ENCODE measurements at places on chromosomes 2 and 18.

GRCh38 chr2:172072303-172072702 lies 13.0 kb upstream of the DLX1 start:
- no peak for DNase-seq

GRCh38 chr2:174454566-174454965 lies 32.3 kb downstream of the GPR155 start:
- no peak for DNase-seq

DNA sequence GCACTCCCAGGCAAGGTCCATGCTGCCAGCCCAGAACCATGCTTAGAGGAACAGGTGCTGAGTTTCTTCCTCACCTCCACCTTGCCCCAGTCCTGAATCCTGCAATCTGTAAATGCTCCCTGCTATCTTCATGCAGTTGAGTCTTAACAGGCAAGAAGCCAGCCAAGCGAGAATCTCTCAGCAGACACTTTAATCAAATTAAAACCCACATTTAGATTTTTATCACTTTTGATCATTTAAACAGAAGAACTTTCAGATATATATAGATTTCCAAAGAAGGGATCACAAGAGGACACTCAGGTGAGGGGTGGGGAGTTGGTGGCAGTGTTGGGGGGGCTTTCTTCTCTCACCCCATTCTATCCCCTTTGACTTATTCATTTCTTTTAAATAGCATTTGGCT lies 25.9 kb upstream of the LBH start:
- DNase-seq, result no peak

DNA sequence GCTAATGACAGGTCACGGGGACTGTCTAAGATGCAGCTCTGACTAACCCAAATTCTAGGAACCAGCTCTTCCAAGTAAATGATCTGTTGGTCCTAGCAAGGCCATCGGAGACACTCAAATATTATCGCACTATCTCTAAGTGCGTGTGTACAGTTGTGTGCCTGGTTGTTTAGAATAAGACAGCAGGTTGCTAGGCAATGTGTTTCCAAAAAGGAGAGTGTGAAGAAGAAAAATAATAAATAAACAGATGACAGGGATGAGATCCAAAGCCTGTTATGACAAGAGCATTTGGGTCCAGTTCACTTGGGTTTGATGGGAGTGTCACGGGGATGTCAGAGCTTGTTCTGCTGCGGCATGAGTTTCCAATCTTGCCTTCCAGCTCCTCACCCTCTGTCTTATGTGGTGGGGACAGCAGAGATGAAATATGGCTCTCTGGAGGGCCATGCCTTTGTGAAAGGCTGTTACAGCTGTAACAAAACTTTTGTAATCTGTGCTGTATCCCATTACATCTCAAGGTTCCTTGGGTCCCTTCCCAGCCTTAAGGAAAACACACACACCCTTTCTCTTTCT lies 127.5 kb upstream of the TNP1 start:
- DNase-seq, result no peak

DNA sequence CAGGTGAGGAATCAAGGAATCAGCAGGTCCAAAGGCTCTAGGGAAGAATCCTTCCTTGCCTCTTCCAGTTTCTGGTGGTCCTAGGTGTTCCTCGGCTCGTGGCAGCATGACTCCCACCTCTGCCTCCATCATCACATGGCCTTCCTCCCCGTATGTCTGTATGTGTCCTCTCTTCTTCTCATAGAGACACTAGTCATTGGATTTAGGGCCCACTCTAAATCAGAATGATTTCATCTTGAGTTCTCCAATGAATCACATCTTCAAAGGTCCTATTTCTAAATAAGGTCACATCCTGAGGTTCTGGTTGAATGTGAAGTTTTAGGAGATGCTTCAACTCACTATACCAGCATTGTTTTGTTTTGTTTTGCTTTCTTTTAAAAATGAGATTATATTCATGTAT lies 11.1 kb upstream of the AGFG1 start:
- DNase-seq, result no peak

- no peak for DNase-seq
Measured at GRCh38 chr2:147076634-147077033, 768.2 kb upstream of the ACVR2A start.

GRCh38 chr2:144180131-144180530 lies 339.8 kb downstream of the ZEB2 start:
- DNase-seq, result no peak

GRCh38 chr18:69209761-69210160 lies 190.9 kb upstream of the DOK6 start:
- no peak for DNase-seq

DNA sequence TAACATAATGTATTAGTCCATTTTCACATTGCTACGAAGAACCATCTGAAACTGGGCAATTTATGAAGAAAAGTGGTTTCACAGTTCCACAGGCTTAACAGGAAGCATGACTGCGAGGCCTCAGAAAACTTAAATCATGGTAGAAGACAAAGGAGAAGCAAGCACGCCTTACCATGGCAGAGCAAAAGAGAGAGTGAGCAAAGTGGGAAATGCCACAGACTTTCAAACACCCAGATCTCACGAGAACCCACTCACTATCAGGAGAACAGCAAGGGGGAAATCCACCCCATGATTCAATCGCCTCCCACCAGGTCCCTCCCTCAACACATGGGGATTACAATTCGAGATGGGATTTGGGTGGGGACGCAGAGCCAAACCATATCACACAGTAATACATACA lies 22.5 kb downstream of the PIGN start:
- no peak for DNase-seq

GRCh38 chr2:54716375-54716774 lies 7.1 kb upstream of the EML6 start:
- no peak for DNase-seq

DNA sequence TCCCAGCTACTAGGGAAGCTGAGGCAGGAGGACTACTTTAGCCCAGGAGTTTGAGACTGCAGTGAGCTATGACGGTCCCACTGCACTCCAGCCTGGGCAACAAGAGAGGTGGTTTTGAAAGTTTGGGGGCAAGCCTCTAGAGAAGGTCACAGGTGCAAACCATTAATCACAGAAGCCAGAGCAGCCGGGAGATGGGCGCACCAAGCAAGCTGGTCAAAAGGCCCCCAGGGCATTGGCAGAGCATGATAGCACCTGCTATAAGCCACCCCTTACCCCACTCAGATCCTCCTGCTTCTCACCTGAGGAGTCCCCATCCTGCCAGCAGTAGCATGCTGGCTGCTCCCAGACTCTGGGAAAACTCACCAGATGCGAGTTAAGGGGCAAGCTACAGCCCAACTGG lies 116.1 kb upstream of the RAB12 start:
- no peak for DNase-seq

DNA sequence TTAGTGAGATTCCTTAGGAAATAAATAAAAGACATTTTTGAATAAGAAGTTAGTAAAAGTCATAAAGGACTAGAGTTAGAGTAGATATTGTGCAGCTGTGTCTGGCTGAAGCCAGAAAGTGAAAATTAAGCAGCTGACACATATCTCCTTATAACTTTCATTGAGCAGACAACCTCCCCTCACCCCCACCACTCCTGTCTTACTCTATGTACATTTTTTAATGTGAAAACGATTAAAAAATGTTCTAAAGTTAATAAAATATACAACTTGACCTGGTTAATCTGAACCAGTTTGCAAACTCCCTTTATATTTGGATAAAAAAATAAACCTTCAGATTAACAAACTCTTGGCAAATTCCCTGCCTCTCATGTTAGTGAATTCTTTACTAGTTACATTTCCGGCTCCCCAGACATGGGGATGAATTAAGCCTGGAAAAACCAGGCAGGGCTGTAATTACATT lies 462.8 kb downstream of the MEIS1 start:
- no peak for DNase-seq

GRCh38 chr2:239696559-239697207 lies 295.9 kb upstream of the HDAC4 start:
- DNase-seq, result no peak

- DNase-seq, result no peak
Measured at GRCh38 chr2:118845005-118845521, 2.4 kb downstream of the EN1 start.

- no peak for DNase-seq
Measured at GRCh38 chr18:62651276-62652056, 63.9 kb upstream of the PHLPP1 start.

DNA sequence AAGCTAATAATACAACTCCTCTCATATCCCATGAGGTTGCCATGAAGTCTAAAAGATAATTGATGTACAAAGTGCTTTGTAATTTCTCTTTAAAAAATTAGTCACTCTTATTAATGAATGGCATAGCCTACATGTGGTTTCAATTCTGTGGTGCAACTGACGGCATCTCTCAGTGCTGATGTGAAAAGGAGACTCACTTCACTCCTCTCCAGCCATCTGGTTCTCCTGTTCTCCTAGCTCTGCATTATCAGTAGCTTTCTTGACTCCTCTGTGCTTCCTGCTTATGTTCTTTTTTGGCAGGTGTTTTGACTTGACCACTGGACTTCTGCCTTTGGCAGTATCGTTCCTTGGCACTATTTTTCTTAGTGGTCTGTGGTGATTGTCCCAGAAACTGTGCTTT lies 134.9 kb upstream of the ZFP36L2 start:
- DNase-seq, result no peak

Data from progenitor cell of endocrine pancreas (in vitro differentiated cells).